HS-5 (cell line): ENCODE measurements at places on chromosomes 3 and 15.

GRCh38 chr3:159800434-159801155, 188.0 kb upstream of the IL12A start:
- no peak for DNase-seq

DNA sequence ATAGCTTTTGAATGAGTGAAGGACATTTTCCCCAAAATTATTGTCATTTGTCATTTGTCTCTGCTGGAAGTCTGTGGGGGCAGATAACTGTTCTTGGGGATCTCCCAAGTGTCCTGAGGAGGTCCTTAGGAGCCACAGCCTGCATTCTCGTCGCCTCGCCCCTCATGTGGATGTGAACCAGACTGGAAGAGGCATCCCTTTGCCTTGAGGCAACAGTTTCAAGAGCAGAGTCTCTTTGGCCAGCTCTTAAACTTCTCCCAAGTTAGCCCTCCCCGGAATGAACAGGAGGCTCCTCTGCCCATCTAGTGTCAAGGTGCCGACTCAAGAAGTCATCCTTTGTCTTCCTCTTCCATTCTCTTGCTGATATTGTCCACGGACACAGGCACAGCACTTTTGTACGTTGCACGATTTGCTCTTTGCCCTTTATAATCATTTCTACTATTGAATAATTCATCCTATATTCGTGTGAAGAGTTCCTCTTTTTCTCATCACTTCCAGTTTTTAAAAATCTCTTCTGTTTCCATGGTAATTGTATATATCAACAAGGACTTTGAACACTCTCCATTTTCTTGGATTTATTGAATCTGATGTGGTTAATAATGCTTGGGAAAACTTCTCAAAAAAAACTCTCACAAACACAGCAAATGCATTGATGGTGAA, 40.8 kb upstream of the CD47 start:
- no peak for DNase-seq

DNA sequence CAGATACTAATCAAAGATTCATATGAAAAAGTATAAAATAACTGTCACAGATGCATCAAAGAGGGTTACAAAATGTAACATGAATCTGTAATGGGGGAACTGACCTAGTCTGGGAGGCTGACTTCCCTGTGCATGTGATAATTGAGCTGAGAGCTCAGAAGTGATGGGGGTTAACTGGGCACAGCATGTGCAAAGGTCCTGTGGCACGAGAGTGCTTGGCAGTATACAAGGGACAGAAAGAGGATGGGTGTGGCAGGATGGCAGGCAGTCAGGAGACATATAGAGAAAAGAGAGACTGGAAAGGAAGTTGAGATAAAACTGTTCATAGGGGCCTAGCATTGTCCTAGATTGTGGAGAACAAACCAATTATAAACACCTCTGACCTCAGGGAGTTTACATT, 47.8 kb upstream of the IREB2 start:
- no peak for DNase-seq

- DNase-seq, result no peak
Measured at GRCh38 chr3:59249698-59250361, 200.0 kb upstream of the CFAP20DC start.

- no peak for DNase-seq
Measured at GRCh38 chr15:75112278-75112847, 89.0 kb downstream of the PPCDC start.
